Stimulated activated CD4-positive, alpha-beta T cell treated with anti-CD3 and anti-CD28 coated beads, Interleukin-4, amount 100 ng/mL, for 48 hours (primary cell): ENCODE measurements at places on chromosomes 12 and 14.
A peak's percentile ranks its signal among the peaks of the same experiment; 100 is the strongest.

DNA sequence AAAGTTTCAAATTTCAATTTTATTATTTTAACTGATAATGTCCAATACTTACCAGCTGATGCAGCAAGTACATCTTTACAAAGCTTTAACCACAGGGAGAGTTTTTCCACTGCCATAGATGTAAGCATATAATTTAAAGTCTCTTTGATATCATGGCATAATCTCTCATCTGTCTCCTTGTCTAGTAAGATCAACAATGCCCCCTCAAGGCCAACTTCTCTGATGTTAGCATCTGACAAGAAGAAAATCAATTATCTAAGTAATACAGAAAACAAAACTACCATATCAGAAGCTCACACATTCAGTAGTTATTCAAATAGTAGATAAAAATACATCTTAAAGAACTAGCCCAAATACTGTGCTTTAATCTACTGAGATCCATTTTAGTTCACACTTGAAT is 94.2 kb downstream of the HEATR5A start:
- DNase-seq = no peak

DNA sequence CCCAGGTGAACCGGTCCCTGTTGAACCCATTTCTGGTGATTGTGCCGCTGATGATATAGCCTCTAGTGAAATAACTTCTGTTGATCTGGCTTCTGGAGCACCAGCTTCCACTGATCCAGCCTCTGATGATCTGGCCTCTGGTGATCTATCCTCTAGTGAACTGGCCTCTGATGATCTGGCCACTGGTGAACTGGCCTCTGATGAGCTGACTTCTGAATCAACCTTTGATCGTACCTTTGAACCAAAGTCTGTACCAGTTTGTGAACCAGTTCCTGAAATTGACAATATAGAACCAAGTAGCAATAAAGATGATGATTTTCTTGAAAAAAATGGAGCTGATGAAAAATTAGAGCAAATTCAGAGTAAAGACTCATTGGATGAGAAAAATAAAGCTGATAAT is 59.1 kb downstream of the ATF7IP start:
- DNase-seq = no peak

GRCh38 chr14:29043737-29044136 is 277.1 kb downstream of the FOXG1 start:
- DNase-seq = no peak

DNA sequence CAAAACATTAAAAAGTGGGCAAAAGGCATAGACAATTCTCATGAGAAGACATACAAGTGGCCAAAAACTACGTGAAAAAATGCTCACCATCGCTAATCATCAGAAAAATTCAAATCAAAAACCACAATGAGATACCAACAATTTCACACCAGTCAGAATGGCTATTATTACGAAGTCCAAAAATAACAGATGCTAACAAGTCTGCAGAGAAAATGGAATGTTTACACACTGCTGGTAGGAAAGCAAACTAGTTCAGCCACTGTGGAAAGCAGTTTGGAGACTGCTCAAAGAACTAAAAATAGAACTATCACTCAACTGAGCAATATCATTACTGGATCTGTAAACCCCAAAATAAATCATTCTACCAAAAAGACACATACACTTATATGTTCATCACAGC is 76.2 kb downstream of the PRKD1 start:
- DNase-seq = no peak

- DNase-seq = no peak
Observed at GRCh38 chr14:31085027-31085426, 58.8 kb upstream of the STRN3 start.

GRCh38 chr14:46018846-46019420 is 632.6 kb downstream of the RPL10L start:
- no peak for DNase-seq

DNA sequence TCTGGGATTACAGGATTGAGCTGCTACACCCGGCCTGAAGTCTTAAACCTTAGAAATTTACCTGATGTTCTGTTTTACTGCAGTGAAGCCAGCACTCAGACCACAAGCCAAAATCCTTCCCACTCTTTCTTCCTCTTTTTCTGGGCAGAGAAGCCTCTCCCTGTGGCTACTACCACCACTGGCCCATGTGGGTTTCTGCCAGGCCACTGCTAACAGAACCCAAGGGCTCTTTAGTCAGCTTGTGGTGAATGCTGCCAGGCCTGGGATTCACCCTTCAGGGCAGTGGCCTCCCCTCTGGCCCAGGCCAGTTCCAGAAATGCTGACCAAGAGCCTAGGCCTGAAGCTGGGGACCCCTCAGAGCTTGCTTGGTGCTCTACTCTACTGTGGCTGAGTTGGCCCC is 35.3 kb downstream of the GAS2L3 start:
- no peak for DNase-seq

- DNase-seq = no peak
Observed at GRCh38 chr14:45972416-45972815, 679.2 kb downstream of the RPL10L start.

DNA sequence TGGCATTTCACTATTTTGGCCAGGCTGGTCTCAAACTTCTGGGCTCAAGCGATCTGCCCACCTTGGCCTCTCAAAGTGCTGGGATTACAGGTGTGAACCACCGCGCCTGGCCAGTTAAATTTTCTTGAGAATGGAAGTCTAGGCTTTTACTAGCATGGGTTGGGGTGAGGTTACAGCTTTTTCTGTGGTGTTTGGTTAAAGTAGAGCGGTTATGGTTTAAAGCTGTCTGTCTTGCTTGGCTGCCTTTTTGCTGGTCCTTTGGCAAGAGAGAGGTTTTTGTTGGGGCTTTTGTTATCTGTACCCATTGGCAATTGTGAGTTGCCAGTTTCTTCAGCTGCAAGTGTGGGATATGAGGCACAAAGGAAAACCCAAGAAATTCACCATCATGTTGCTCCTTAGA is 84.1 kb downstream of the BRMS1L start:
- DNase-seq = no peak

- DNase-seq = no peak
Observed at GRCh38 chr12:38850461-38850860, 54.9 kb downstream of the CPNE8 start.

DNA sequence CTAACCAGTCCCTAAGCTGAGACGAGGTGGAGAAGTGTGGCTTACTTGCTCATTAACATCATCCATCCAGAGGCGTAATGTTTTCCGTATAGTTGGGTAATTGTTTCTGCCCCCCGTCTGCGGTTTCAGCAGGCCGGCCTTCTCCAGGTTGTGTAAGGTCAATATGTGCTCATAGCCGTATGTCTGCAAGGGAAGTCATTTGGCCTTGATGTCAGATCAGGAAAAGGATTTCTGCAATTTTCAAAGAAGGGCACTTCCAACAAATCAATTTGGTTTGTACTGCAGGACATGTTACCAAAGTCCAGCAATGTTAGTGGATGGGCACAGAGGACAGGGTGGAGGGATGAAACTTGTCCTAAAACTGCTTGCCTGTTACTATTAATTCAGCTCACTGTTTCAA is 9.9 kb upstream of the DIABLO start:
- DNase-seq = no peak

DNA sequence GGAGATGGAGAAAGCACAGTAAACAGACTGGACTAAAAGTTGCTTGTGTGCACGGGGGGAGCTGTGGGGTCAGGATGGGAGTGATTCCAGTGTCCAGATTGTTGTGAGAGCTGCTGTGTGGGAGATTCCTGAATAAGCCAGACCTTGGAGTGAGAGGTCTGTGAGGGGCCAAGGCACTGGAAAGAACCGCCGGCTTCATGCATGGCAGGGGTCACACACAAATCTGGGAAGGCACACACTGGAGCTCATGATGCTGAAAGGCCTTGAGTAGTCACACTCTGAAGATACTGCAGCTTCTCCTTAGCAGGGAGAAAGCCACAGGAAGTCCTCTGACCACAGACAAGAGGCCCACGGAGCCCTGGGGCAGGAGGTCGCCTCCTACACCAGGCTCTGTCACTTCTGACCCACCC is 23.1 kb downstream of the ADCY6 start:
- DNase-seq = no peak

DNA sequence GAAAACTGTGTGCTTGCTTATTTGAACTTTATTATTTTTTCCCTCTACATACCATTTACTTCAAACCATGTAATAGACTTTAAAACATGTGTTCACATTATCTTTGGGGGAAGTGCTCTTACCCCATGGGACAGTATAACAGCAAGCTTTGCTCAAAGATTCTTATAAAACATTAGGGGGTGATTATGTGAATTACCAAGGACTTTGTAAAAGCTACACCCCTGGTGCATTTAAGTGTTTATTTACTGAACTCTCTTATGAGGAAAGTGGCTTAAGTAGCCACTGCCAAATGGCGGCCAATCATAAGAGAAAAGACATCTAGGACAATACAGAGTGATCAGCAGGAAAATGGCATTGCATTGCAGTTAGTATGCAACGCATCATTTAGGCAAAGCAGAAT is 70.3 kb downstream of the CAPZA3 start:
- no peak for DNase-seq

DNA sequence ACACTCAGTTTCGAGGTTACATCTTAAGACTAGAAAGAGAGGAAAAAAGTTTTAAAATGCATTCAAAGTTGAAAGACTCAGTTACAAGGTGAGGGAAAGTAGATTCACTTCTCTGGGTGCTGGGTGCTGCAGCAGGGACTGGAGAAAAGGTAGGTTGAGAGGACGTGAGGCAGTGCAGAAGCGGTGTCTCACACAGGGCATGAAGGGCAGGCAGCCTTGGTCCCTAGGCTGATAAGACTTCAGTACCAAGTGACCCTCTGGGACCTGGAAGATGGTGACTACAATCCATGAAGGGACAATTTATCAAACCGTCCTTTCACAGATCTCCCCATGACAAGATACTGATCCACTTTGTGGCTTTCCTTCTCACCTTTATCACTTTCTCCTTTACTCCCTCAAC is 22.5 kb upstream of the UTP20 start:
- DNase-seq = no peak

- no peak for DNase-seq
Observed at GRCh38 chr12:108750526-108750925, 19.2 kb upstream of the CORO1C start.

- no peak for DNase-seq
Observed at GRCh38 chr12:47023953-47024352, 55.5 kb upstream of the PCED1B start.

DNA sequence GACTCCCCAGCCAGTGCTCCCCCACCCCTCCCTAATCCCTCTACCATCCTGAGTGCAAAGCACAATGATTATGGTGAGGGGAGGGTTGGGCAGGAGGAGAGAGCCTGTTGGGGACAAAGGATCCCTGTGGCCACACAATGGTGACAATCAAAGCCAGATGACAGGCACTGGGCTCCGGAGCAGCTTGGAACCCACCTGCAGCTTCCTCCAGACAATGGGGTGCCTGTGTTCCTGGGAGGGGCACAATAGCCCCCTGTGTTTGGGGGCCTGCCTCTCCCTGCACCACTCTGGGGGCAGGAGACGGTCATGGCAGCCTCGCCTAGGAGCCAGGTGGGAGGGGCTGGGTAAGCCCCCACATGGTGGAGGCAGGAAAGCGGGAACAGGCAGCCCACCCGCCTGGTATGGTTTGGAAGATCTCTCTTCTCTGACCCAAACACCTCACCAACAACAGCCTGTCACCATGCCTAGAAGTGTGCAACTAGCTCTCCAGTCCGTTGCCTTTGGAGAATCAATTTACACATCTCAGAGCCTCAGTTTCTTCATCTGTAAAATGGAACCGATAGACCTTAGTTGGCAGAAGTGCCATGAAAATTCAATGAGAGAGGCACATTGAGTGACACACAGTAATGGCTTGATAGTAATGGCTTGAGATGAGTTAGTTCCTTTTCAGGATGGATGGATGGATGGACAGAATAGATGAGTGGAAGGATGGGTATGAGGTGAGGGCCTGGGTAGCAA is 53.0 kb downstream of the MVK start:
- no peak for DNase-seq

- no peak for DNase-seq
Observed at GRCh38 chr14:24309538-24310264, at the start of gene LTB4R2. Gene LTB4R2, plus strand, starts transcription at chr14:24310140. Its CDS starts 525 bp downstream, at chr14:24310665.

GRCh38 chr14:73740618-73741326 is 26.6 kb upstream of the PNMA1 start:
- DNase-seq = no peak

DNA sequence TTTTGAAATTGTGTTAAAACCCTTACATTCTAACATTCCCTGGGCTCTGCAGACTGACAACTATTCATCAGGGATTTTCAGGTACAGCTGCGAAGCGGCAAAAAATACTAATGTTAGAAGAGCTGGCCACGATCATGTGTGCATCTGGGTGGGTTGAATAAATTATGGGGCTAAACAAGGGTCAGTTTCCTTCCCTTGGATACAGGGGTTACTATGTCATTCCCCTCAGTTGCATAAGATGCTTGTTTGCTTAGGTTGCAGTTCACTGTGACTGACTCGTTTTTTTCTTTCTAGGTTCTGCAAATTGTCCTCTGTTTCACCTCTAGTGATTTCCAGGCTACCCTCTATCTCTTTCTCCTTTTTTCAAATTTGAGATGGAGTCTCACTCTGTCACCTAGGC is 58.1 kb upstream of the GRIP1 start:
- DNase-seq = no peak

DNA sequence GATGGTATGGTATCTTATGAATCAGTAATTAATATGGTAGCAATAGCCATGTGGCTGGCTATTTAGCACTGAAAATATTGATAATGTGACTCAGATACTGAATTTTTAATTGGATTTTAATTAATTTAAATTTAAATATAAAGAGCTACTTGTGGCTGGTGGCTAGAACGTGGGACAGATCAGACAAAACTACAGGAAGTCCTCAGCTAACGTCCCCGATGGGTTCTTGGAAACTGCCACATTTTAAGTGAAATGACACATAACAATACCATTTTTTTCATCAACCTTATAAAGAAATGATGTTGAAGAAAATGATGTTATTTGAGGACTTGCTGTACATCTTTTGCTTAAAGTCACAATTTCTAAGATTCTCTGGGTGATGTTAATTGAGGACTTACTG is 138.1 kb upstream of the FLRT2 start:
- no peak for DNase-seq

GRCh38 chr12:32365473-32366064 is 33.8 kb upstream of the FGD4 start:
- peak; percentile 12 for DNase-seq

- DNase-seq = no peak
Observed at GRCh38 chr12:78674311-78675090, 190.1 kb upstream of the SYT1 start.

DNA sequence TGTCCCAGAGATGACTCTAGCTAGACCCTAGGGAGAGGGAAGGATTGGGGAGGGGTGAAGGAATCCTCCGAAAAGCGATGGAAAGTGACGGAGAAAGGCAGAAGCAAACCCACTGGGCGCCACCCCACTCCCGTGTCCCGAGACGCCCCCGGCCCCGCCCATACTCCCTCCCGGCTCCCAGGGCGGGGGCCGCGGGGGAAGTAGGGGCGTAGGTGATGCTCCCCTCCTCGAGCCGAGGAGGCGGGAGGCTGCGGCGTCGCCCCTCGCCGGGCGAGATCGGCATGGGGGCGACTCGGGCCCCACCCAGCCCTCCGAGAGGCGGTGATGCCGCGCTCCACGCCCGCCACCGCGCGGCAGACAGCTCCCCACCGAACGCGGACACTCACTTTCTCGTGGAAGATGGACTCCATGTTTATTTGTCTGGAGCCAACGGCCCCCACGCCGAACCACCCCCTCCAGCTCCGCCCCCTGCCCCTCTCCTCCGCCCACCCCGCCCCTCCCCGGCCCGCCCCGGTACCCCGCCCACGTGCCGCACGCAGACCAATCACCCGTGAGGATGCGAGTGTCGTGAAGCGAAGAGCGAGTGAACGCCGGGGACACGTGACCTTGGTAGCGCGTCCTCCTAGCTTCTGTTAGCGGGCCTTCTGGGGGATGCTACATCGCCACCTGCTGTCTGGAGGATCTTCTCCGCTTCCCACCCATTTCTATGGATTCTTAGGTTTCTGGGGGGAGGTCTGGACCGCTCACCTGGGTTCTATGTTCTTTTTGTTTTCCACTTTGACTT is at the start of gene ATXN3:
TSS of gene ATXN3 (minus strand) at position 440 of the 784 bp plus-strand sequence. CDS start at position 410, 30 bp downstream.
- DNase-seq = peak; percentile 94
